ENCODE measurements at places on chromosomes 1 and 21.

- no peak for DNase-seq
Measured at GRCh38 chr21:31660591-31660990, 1.1 kb downstream of the SOD1 start.

DNA sequence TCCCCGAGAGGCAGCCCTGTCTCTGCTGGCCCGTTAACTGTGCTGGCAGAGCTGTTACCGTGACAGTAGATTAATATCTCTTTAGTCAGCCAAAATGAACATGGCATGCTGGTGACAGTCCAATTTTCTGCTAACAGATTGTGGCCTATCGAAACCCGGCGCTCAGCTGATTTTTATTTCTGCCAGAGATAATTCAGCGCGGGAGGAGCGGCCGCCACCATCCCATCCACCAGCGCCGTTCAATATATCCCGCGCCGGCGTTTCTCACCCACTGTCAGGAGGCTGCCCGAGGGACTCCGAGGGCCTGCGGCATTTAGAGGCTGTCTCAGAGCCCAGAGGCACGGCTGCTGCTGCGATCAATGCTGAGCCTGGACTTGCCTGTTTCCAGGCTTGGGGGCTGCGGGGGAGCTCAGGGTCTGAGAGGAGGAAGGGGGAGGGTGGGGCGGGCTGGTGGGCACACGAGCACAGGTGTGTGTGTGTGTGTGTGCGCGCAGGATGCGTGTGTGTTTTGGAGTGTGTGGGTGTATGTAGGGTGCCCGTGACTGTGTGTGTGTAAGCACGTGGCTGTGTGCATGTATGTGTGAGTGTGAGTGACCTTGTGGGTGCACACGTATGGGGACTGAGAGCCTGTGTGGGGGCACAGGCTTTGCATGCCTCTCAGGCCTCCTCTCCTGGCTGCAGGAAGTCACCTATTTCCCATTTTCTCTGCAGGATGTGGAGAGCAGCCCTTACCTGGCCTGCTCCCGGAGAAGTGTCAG, 109.7 kb upstream of the ACTRT2 start:
- DNase-seq, result no peak

DNA sequence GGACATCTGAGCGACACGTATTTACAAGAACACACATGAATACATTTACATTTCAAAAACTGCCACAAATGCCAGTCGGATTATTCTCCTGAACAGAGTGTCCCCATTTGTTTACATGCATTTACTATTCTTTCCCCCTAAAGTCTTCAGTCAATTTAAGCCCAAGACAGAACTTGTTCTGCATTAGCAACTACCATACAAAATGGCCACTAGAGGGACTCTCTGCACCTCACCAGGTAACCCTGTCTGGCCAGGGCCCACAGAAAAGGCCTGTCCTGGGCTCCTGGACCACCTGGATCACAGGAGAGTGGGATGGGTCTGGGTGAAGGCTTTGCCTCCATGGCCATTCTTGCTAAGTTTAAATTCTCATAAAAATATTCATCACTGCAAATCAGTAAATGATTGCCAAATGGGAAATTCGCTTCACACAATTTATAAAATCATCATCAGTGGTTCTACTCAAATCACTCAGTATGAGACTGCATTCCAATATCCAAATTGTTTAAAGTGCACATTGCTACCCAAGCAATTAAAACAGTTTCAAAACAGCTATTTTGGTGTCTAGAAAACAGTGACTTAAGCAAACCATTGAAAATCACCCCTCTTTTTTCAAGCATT, 12.5 kb upstream of the GUCA2A start:
- DNase-seq, result peak; percentile 34

DNA sequence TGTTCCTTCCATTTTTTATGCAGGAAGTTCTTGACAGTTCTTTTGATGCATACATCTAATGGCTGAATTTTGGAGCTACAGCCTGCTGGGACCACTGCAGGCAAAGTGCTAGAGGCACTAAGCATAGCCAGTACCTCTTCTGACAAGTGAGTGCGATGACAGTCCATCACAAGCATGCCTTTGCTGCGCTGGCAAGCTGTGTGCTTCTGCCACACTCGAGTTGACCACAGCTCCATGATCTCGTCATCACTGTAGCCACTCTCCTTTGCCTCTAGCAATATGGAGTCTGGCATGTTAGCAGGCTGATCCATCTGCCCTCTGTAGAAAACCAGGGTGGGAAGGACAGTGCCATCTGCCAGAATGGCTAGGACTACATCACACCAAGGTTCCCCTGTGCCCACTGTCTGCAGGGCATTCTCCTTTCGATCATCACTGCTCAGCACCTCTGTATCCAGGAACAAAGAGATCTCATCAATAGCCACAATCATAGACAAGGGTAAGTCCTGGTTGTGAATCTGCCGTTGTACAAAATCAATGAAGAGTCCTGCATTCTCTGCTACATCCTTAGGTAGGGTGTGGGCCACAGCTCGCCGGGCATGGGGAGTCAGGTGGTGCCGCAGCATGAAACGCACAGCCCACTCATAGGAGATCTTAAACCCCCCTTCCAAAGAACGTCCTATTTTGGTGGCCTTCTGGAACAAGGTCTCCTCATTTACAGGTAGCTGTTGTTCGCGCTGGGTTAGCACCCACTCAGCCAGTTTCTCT, 6.0 kb downstream of the PSMB4 start:
- DNase-seq, result no peak

- no peak for DNase-seq
Measured at GRCh38 chr1:117093870-117094621, 27.5 kb downstream of the TRIM45 start.

All from HL-60 (cell line).